A549 treated with RU486 at 1 μM for 4 hours (cell line): ENCODE measurements at places on chromosomes 2 and 18. TPM values are rescaled to one million over a fixed set of nuclear protein-coding genes. Genes with fewer than 3 reads are reported as not detected.

Gene AQP4
- not detected in 5 replicates for total RNA-seq

Gene IGFBP5
- total RNA-seq = 0.14 to 0.32 TPM (median 0.29 TPM) in 5 replicates

Gene SMYD5
- 53.9 to 62.0 TPM (median 56.6 TPM) in 5 replicates for total RNA-seq

Gene ASB3
- total RNA-seq = 9.1 to 14.2 TPM (median 12.6 TPM) in 5 replicates

Gene CCDC74B
- total RNA-seq = 5.4 to 7.8 TPM (median 6.5 TPM) in 5 replicates

Gene SKOR2
- not detected in 5 replicates for total RNA-seq

Gene LYPD6
- total RNA-seq = 0.03 to 0.07 TPM (median 0.06 TPM) in 4 of 5 replicates, not detected in the other

Gene MCM6
- total RNA-seq = 49.1 to 58.0 TPM (median 53.8 TPM) in 5 replicates

Gene SPHKAP
- not detected in 5 replicates for total RNA-seq

Gene MEMO1
- 66.6 to 87.4 TPM (median 79.4 TPM) in 5 replicates for total RNA-seq

Gene SCN2A
- not detected in 5 replicates for total RNA-seq

Gene ACP1
- total RNA-seq = 192 to 265 TPM (median 199 TPM) in 5 replicates

Gene DSG1
- total RNA-seq = not detected in 5 replicates

Gene DCC
- total RNA-seq = not detected in 5 replicates

Gene CENPO
- 43.2 to 55.2 TPM (median 47.0 TPM) in 5 replicates for total RNA-seq

Gene GLI2
- total RNA-seq = 18.4 to 27.2 TPM (median 19.6 TPM) in 5 replicates

Gene ANKRD29
- total RNA-seq = 9.3 to 13.5 TPM (median 13.3 TPM) in 5 replicates

Gene GNAL
- total RNA-seq = 4.0 to 6.8 TPM (median 6.2 TPM) in 5 replicates

Gene TFPI
- 22.2 to 62.8 TPM (median 54.6 TPM) in 5 replicates for total RNA-seq

Gene NDUFAF7
- total RNA-seq = 15.6 to 20.7 TPM (median 19.8 TPM) in 5 replicates

Gene TMEM185B
- total RNA-seq = 41.1 to 53.2 TPM (median 50.1 TPM) in 5 replicates

Gene ITGB1BP1
- total RNA-seq = 149 to 183 TPM (median 158 TPM) in 5 replicates

Gene HOXD12
- not detected in 5 replicates for total RNA-seq

Gene OSBPL1A
- total RNA-seq = 11.3 to 16.2 TPM (median 11.8 TPM) in 5 replicates

Gene MEIS1
- total RNA-seq = 1.7 to 3.8 TPM (median 2.0 TPM) in 5 replicates

Gene MATN3
- 9.0 to 15.5 TPM (median 13.7 TPM) in 5 replicates for total RNA-seq

Gene ASXL3
- total RNA-seq = not detected in 5 replicates

Gene LYG2
- total RNA-seq = 0.17 TPM in 1 of 5 replicates, not detected in the others

Gene ACMSD
- total RNA-seq = not detected in 5 replicates

Gene MYO5B
- 10.2 to 15.1 TPM (median 12.8 TPM) in 5 replicates for total RNA-seq

Gene MOGAT1
- total RNA-seq = not detected in 5 replicates

Gene PPIL3
- 19.2 to 25.8 TPM (median 24.4 TPM) in 5 replicates for total RNA-seq

Gene KCNG3
- 0.62 to 1.0 TPM (median 0.73 TPM) in 5 replicates for total RNA-seq

Gene NCK2
- total RNA-seq = 20.4 to 29.2 TPM (median 24.5 TPM) in 5 replicates

Gene CRIM1
- total RNA-seq = 104 to 157 TPM (median 143 TPM) in 5 replicates
